ENCODE measurements at places on chromosomes 4 and X.
A peak's percentile ranks its signal among the peaks of the same experiment; 100 is the strongest.

- no peak for DNase-seq
Measured at GRCh38 chr4:87151730-87152129, 68.7 kb downstream of the KLHL8 start.

DNA sequence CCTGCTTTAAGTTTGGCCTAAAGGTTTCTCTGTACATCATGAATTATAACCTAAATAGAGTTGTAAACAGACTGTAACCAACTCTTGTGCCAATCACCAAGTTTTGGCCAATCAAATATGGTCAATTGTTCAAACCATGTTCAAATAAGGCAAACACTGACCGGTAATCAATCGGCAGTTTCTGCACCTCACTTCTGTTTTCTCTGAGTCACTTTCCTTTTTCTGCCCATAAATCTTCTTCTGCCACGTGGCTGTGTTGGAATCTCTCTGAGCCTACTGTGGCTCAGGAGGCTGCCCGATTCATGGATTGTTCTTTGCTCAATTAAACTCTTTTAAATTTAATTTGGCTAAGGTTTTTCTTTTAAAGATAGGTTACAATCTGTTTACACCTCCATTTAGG, 16.5 kb upstream of the ENPP6 start:
- no peak for DNase-seq

- DNase-seq: no peak
Measured at GRCh38 chrX:10246846-10247245, 90.1 kb downstream of the CLCN4 start.

- DNase-seq: no peak
Measured at GRCh38 chrX:23888887-23889501, 18.7 kb downstream of the APOO start.

GRCh38 chr4:76677571-76678326, 220.2 kb downstream of the SOWAHB start:
- DNase-seq: no peak

- DNase-seq: no peak
Measured at GRCh38 chrX:148389629-148390028, 110.8 kb upstream of the AFF2 start.

- DNase-seq: peak; percentile 55
Measured at GRCh38 chr4:177596035-177596434, 153.8 kb upstream of the AGA start.

GRCh38 chr4:153292897-153293741, 51.4 kb upstream of the MND1 start:
- no peak for DNase-seq
